Endothelial cell of umbilical vein (primary cell): ENCODE measurements at places on chromosomes 11 and 22. TPM values are rescaled to one million over a fixed set of nuclear protein-coding genes. Genes with fewer than 3 reads are reported as not detected.

The LARGE1 gene
- total RNA-seq: 4.4 TPM in 2 replicates

The FBLN1 gene
- 1.3 and 4.0 TPM in 2 replicates for total RNA-seq

The CASP5 gene
- total RNA-seq: not detected in 2 replicates

The CCDC73 gene
- total RNA-seq: not detected in 2 replicates

The OR2D2 gene
- total RNA-seq: 0.31 and 1.2 TPM in 2 replicates

GRCh38 chr11:126832387-126832786 lies 168.2 kb downstream of the KIRREL3 start:
- DNase-seq: no peak

DNA sequence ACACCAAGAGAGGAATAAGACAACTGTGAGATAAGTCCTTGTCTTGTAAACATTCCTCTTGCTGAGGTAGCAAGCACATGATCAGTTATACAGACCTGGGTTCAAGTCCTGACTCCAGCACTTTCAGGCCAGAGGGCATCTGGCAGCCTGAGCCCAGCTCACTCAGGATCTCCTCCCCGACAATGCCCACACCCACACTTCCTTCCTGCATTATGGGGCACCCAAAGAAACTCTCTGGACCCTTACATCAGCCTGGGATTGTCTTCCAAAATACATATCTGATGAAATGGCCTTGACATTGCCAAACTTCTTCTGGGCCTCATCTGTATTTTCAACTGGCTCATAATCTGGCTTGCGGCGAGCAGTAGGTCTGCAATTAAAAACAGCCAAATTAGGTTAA lies 48.6 kb downstream of the ARFGAP3 start:
- DNase-seq: no peak

GRCh38 chr11:64007629-64008282 lies 21.5 kb downstream of the OTUB1 start:
- peak; percentile 45 for DNase-seq

GRCh38 chr11:105232021-105232420 lies 92.5 kb upstream of the CARD18 start:
- no peak for DNase-seq

DNA sequence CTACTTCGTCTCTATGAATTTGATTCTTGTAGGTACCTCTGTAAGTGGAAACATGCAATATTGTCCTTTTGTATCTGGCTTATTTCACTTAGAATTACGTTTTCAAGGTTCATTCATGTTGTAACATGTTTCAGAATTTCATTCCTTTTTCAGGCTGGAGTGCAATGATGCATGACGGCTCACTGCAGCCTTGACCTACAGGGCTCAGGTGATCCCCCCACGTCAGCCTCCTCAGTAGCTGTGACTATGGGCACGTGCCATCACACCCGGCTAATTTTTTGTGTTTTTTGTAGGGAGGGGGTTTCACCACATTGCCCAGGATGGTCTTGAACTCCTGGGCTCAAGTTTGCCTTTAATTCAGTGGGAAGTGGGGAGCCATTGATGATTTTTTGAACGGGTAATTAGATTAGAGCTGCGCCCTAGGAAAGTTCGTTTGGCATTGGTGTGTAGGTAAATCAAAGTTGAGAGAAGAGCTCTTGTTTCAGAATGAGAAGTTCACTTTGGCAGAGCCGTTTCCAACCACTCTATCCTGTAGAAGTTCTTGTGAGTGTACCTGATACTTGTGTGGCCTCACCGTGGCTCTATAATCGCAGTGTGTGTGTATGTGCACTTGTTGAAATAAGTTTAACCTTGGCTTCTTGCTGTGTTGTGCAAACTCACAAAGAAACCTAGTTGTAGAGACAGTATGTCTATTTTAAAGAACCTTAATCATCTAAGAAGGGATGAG lies 115.9 kb downstream of the NAV2 start:
- DNase-seq: no peak

DNA sequence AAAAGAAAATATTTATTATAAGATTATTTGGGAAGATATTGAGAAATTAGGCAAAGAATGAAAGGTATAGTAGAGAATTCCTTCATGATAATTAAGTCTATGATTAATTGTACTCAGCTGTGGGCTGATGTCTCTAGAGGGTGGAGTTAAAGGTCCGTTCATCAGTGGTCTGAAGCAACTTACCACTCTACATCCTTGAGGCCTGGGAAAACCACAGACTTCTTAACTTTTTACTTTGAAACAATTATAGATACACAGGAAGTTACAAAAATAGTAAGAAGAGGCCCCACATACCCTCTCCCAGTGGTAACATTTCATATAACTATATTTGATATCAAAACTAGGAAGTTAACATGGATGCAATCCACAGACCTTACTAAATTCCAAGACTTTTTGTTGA lies 167.0 kb upstream of the NECTIN1 start:
- DNase-seq: no peak

DNA sequence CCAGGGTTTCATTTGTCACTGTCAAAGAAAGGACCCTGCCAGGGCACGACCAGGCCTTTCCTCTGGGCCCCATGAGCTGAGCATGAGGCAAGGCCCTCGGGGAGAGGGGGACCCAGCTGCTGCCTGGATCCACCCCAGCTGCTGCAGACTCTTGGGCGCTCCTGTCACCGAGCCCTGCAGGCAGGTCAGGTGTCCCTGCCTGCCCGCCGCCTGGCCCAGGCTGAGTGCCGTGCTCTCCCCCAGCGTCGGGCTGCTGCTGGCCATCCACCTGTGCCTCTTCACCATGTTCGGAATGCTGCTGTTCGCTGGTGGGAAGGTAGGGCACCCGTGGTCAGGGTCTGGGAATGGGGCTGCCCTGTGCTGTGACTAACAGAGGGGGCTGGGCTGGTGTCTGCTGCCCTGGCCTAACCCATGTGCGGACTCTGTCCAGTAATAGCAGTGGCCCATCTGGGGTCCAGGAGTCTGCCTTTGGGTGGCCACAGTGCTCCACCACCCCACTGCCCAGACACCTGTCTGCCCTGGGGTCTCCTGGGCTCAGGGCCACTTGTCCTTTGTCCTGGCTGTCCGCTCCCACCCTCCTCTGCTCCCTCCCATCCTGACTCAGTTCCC lies 15.0 kb downstream of the TPCN2 start:
- DNase-seq: no peak

DNA sequence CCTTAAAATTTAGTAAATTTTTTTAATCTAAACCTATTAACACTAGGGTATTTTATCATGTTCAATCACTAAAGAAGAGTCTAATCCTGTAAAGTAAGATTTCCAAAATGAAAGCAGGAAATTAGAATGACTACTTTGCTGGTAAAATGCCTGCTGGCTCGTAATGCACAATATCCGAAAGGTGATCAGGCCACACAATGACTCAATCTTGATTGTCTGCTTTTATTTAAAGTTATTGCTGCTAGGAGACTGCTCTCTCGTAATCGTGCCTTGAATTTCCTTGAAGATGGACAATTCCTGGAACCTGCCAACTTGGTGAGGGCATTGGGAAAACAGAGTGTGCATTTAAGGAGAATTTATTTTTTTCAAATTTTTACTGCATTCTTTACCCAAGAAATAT lies 1786.5 kb upstream of the RAG2 start:
- no peak for DNase-seq

DNA sequence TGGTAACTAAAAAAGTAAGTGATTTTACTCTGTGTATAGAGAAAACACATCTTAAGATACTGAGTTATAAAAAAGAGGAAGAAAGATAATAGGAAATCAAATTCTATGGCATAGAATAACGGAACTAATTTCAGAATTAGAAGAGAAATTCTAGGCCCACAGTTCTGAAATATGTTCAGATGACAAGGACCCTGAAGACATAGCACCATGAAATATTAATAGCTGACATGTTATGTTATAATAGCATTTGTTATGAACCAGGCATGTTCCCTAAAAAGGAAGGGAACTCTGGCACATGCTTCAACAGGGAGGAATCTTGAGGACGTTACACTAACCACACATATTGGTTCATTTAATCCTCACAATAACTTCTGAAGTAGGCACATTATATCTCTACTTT lies 32.7 kb downstream of the PRDM10 start:
- DNase-seq: no peak

DNA sequence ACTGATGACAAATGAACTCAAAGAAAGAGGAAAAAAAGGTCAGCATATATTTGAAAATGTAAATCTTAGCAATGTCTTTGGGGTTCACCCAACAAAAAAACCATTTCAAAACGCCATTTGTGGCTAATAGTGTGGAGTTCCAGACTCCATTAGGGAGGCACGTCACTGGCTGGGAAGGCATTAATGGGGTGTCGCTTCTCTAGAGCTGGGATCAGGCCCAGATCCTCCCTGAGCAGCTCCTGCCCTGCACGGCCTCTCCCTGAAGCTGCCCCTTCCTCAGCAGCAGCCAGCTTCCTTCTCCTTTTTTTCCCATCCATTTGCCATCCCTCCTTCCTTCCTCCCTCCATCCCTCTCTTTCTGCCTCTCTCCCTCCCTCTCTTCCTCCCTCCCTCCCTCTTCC lies 98.8 kb upstream of the LMO1 start:
- no peak for DNase-seq

DNA sequence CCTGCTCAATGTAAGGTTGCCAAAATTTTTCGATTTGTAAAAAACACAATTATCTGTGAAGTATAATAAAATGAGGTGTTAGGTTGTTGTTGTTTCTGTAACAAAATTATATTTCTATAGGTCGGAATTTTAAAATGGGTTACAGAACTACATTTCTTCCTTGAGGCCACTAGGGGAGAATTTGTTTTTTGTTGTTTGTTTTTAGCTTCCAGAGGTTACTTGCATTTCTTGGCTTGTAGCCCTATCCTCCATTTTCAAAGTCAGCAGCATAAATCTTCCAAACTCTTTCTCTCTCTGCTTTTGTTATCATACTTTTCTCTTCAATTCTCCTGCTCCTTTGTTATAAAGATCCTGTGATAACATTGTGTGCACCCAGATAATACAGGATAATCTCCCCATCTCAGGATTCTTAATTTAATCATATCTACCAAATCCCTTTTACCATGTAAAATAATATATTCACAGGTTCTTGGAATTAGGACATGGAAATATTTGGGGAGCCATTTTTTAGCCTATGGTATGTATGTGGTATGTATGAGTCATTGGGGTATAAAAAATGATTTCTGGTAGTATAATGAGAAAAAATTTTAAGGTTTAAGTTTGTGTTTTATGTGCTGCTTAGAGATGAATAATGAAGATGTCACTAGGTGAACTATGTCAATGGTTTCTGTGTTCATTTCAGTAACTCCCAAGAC lies 9.4 kb upstream of the PATL1 start:
- DNase-seq: no peak

DNA sequence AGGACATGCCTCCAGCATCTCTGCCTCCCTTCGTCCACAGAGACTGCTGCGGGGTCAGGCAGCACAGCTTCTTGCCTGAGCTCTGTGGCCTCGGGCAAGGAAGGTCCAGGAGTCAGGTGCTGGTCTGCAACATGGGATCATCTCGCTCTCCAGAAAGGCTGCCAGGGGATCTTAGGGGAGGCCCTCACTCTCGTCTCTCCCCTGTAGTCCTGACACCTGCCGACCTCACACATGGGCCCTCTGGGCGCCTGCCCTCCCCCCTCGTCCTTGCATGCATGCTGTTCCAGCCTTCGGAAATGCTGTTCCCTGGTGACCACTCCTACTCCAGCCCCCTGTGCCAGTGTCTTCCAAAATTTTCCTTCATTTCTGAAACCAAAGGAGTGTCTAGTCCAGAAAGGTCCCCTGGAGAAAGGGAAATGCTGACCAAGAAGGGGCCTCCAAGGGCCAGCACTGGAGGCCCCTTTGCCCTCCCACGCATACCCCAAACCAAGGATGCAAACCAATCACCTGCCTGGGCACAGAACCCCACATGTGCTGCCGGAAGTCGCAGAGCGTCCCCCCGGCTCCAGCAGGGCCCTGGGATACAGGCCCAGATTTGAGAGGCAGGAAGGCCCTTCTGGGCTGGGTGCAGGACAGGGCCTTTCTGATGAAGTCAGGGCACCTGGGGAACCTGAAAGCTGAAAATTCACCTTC lies 41.0 kb downstream of the IGF2 start:
- DNase-seq: no peak

GRCh38 chr11:62747475-62748160 lies 6.3 kb downstream of the ZBTB3 start:
- no peak for DNase-seq

DNA sequence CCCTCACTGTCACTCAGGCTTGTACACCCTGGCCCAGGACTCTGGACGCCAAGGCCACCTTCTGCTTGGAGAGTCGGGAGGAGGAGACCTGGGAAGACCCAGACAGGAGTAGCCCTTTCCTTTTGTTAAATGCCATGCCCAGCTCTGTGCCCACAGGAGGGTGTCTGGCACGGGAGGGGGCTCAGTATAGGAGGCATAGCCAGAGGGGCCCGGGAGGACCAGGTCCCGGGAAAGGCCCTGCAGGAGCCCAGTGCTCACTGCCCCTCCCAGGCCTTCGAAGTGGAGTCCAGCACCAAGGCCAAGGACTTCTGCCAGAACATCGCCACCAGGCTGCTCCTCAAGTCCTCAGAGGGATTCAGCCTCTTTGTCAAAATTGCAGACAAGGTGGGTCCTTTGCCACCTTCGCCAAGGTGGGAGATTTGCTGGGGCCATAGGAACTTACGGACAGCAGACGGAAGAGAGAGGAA lies 79.0 kb downstream of the MYO7A start:
- DNase-seq: no peak

DNA sequence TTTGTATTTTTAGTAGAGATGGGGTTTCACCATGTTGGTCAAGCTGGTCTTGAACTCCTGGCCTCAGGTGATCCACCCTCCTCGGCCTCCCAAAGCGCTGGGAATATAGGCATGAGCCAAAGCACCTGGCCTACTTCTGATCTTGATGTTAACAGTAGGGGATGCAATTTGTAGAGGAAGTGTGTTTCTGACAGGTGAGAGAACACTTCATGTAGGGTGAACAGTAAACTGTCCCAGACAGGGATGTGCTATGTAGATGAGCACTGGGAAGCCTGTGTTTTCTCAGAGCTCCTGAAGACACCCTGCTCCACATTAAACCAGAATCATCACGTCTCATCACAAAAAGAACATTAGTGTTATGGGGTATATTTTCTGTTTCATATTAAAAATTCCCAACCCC lies 45.1 kb downstream of the UBASH3B start:
- no peak for DNase-seq

- DNase-seq: peak; percentile 45
Measured at GRCh38 chr11:66429983-66430602, 8.6 kb downstream of the MRPL11 start.

DNA sequence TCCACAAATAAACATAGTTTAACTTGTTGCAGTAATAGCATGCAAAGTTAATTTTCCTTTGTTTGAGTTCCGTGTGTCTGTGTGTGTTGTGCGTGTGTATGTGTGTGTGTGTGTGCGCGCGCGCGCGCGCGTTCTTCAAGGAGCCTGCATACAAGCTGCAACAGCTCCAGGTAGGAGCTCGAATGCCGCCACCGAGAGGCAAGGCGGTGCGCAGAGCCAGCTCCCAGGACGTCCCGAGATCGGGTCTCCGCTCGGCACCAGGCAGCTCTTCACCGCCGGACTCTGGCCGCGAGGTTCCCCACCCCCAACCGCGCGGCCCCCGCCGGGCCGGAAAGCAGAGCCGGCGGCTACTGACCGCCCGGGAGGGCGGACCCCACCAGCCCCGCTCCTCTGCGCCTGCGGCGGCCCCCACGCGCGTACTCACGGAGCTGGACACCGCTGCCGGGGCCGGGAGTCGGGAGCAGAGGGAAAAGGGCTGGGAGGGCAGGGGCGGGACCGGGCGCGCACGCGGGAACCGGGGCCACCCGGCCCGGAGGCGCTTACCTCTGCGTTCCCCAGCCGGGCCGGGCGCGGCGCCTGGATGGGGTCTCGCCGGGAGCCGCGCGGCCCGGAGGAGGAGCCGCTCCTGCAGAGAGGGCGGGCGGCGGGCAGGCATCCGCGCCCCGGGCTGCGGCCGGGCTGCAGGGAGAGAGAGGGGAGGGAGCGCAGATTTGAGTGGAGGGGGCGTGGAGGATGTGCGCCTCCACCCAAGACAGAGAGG lies 40.4 kb upstream of the AKIP1 start:
- peak; percentile 68 for DNase-seq
